ENCODE measurements at places on chromosomes 7 and 10.

DNA sequence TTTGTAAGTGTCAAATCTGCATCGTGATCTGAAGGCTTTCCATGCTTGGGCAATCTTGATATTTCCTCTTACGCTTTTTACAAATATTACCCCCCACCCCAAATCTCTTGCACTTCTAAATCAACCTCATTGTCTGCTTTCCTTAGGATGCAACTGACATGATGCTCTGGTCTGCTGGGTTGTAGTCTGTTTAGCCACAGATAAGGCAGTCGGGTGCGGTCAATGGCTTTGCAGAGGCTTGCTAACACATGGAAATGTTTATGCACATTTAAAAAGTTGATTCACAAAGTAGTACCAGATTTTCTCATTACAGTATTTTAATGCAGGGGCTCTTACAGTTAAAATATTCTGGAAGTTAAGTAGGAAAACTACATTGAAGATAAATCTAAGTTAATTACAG, 172.5 kb downstream of the BAMBI start:
- no peak for DNase-seq

GRCh38 chr10:87861566-87861952, 1.8 kb downstream of the KLLN start:
- no peak for DNase-seq

DNA sequence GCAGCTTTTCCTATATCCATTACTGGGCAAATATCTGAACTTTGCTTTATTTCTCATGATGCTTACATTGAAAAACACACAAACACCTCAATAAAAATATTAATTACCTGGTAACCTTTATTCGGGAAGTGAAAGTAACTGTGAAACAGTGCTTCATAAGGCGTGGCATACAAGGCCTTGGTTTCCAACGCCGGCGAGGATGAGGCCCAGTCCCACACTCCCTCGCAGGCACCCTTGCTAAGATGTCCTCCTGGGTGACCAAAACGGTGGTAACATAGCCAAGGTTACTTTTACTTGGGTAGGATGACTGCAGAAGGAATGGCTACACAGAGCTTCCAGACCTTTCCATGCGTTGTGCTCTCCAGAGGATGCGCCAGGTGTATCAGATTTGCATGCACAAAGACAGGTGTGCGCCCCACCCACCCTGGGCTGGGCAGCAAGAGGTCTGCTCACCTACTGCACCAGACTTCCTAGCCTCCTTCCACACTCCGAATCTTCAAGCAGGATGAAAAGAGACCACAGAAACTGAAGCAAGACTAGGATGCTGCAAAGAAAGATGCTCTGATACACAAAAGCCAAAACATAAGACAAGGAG, 13.3 kb upstream of the DAGLB start:
- DNase-seq: no peak

DNA sequence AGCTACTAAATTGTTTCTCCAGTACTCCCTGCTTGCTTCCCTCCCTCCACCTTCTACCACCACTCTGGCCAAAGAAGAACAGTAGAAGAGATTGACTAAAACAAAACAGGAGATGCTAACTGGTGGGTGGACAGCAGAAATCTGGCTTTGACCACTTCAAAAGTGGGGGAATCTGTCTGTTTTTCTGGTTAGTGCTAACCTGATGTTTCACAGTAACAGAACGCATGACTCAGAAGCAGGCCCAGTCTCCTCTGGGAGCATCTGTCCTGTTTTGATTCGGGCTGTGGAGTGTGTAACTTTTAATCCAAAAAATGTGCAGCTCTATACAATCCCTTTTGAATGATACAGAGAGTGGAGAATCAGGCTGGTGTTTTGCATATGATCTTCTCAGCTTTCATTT, 32.7 kb upstream of the ZNF438 start:
- no peak for DNase-seq

DNA sequence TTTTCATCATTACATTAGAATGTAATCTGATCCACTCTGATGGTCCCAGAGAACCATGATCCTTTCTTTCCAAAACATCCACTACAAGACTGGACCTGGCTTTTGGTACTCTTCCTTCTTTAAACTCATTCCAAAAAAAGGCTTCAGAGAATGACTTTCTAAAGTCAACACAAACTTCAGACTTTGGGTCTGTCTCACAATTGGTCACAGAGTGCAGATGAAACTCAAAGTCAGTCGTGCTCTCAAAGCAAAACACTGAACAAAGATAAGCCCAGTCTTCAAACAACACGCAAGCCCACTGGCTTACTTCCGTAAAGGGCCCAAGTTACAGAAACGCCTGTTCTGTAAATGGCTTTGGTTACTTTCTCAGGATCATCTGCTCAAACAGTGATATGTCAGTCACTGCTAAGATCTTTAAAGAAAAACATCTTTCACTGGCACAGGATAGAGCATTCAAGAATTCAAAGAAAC, 250.9 kb upstream of the MKLN1 start:
- no peak for DNase-seq

GRCh38 chr7:68276725-68277124, 1280.1 kb downstream of the TYW1 start:
- no peak for DNase-seq

DNA sequence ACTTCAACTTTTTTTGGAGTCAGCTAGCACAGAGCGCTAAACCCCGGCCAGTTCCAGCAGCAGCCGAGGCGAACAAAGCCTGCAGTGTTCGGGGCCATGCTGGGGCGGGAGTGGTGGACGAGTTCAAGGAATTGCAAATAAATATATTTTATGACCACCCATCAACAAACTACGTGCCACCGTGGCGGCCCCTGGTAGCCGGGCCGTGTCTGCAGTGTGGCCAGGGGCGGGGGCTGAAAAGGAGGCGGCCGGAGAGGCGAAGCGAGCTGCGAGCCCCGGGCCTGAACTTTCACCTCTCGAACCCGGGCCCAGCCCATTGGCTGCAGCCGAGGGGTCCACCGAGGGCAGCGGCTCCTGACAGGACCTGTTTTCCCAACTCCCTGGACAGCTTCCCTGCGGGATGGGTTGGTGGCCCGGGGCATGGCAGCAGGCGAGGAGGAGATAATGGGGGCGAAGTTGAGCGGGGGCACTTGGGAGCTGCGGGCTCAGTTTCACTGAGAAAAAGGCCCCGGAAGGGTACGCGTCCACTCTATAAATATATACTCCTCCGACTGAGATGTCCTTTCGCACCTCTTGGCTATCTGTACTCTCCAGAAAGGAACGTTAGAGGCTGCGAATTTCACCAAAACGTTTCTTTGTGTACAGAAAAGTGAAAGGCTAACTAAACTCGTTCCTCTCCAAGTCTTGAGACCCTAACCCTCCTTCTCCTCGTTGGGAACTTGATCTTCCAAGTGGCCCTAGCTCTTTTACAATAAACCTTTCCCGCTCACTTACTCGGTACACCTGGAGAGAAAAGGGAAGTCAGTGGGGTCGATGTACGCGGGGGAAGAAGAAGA, 164.6 kb upstream of the PPP1R3A start:
- DNase-seq: no peak

DNA sequence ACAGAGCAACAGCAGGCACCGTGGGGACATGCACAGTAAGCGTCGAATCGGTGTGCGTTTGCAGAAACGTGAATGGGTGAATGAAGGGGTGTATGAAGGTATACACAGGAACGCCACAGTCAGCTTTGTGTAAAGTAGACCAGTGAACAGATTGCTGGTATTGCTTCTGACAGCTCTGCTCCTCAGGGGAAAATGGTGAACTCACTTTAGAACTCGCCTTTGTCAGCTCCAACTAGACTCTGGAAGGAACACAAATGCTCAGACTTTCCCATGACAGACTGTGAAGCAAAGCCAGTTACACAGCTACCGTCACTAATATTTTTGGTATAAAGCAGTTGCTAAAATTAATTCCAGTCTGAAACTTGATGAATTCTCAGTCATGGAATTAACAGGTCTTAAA, 78.9 kb downstream of the CUX1 start:
- DNase-seq: no peak

DNA sequence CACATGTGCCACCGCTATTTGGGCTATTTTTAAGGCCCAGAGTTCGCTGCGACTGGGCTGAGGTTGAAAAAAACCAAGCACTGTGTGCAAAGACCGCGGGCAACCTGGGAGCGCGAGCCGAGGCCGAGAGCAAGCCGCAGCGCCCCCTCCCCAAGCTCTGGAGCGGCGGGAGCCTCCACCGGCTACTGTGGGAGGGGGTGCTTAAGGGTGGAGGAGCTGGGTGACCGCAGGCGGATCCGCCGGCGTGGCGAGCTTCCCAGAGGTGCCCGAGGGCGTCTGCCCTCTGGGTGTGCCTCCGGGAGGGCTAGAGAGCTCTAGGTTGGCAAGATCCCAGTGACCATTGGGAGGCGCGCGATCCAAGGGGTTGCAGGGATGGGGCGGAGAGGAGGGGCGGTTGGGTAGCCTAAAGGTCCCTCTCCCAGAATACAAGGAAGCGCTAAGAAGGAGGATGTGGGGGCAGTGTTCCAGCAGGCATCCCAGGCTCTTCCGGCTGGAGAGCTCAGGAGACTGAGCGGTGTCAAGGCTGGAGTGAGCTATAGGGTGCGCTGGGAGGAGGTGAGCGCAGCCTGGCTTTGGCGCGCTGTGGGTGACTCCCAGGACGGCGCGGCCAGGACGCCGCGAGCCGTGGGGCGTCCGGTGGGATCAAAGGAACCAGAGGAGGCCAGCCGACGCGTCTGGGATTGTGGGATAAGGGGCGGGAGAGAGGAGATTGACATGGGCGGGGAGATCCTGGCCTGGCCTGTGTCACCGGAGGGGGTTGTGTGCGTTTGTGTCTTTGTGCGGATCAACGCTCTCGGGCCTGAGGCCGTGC, 8.0 kb downstream of the DLX5 start:
- DNase-seq: peak; percentile 92

DNA sequence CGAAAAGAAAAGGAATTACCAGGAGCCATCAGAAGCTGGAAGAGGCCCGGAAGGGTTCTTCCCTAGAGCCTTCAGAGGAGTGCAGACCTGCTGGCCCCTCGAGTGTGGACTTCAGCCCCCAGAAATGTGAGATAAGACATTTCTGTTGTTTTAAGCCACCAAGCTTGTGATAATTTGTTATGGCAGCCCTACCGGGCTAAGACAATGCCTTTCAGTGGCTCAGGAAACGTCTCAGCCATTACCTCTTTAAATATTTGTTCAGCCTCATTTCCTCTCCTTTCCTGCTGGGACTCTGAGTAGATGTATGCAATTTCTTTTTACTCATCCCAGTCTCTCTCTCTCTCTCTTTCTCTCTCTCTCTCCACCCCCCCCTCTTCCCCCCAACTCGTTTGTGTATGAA, 174.7 kb upstream of the GRB10 start:
- no peak for DNase-seq

GRCh38 chr7:5620459-5620881, 161.0 kb downstream of the RNF216 start:
- no peak for DNase-seq

DNA sequence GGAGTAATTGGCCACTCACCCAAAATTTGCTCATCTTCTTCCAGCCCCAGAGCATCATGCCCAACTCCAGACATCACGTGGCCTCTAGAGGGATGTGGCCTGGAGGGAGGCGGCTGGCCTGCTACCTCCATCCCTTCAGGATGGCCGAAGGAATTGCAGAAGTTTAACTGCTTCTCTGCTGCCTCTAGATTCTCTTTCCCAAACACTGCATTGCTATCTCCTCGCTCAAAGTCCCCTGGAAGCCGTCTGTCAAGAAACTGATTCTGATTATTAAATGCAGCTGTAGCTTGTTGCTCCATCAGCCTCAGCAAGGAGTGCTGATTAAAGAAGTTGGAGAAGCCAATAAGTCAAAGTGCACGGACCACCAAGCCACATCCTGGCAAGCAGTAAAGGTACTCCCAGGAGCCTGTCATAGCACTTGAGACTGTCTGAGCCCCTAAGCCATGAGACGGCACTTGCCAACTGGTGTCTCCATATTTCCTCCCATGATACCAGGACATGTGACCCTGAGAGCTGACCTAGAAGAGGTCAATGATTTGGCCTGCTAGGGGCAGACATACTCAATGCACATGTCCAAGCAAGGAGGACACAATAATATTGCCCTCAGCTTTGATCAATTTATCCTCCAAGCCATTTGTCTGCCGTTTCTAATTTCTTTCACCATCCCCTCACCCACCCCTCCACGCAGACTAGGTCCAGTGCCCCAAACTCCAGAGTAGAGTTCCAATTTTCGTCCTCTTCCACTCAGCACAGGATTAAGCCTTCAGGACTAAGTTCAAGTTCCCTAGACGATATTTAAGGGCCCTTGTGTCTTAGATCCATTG, 84.2 kb downstream of the TBXAS1 start:
- DNase-seq: no peak

- DNase-seq: no peak
Measured at GRCh38 chr10:132429281-132430230, 32.6 kb downstream of the PWWP2B start.

GRCh38 chr10:30758338-30758737, 128.8 kb upstream of the LYZL2 start:
- no peak for DNase-seq

DNA sequence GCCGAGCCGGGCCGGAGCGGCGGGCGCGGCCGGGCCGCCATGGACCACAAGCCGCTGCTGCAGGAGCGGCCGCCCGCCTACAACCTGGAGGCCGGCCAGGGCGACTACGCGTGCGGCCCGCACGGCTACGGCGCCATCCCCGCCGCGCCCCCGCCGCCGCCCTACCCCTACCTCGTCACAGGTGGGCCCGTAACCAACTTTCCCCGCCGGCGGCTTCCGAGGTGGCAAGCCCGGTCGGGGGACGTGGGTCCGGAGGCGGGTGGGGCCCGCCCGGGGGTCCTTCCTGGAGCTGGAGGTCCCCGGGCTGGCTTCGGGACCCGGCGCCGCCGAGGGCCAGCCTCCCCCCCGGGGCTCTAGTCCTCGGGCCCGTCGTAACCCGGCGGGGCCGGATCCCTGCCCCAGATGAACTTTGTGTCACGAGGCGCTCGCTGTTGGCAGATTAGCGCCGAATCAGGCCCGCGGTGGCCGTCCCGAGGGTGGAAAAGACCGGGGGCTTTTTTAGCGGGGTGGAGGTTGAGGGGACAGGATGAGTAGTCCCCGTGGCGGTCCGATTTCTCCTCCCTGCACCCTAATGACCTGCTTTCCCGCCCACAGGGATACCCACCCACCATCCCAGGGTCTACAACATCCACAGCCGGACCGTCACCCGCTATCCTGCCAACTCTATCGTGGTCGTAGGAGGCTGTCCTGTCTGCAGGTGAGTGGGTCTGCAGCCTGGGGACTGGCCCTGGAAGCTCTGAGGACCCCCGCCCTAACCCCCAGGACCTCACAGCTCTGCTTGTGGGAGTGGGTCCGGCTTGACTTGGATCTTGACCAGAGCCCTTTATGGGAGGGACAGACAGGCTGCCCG, 496 bp downstream of the BRI3 start:
- DNase-seq: no peak

- DNase-seq: peak; percentile 47
Measured at GRCh38 chr7:151017953-151018420, 6.3 kb downstream of the ATG9B start.

GRCh38 chr10:126133906-126134656, 237.7 kb downstream of the FANK1 start:
- no peak for DNase-seq

- DNase-seq: no peak
Measured at GRCh38 chr7:70602117-70602516, 529.8 kb upstream of the GALNT17 start.

- no peak for DNase-seq
Measured at GRCh38 chr7:33250421-33250871, 121.1 kb downstream of the BBS9 start.
